ENCODE measurements at places on chromosomes 1 and 21.

DNA sequence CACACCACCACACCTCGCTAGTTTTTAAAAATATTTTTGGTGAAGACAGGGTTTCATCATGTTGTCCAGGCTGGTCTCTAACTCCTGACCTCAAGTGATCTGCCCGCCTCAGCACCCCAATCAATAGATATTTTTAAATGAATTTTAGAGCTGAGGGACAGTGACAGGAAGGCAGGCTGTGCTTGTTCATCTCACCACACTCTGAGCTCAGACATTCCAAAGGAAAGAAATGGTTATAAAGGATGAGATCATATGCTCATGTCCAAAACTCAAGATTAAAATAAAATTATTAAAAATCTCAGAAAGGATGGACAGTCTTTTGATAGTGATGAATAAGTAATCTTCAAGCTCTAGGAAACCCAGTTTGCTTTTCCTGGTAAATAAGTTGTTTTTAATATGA, 40.9 kb downstream of the L1TD1 start:
- no peak for DNase-seq

DNA sequence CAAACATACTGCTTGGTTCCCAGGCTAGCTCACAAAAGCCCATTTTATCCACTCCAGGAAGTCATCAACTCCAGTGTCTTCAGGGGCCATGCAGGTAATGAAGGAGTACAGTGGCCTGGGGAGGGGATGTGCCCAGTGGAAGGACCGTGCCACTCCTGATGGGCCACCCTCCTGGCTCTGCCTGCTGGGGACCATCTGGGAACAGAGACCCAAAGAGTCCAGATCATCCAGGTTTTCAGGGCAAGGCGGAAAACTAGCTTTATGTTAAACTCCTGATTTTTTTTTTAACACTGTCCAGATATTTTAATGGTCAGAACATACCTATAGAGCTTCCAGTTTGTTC, 75.6 kb downstream of the CD46 start:
- DNase-seq: no peak

- no peak for DNase-seq
Observed at GRCh38 chr1:31335007-31335406, 37.9 kb downstream of the FABP3 start.

- no peak for DNase-seq
Observed at GRCh38 chr1:231857609-231858135, 231.1 kb downstream of the DISC1 start.

DNA sequence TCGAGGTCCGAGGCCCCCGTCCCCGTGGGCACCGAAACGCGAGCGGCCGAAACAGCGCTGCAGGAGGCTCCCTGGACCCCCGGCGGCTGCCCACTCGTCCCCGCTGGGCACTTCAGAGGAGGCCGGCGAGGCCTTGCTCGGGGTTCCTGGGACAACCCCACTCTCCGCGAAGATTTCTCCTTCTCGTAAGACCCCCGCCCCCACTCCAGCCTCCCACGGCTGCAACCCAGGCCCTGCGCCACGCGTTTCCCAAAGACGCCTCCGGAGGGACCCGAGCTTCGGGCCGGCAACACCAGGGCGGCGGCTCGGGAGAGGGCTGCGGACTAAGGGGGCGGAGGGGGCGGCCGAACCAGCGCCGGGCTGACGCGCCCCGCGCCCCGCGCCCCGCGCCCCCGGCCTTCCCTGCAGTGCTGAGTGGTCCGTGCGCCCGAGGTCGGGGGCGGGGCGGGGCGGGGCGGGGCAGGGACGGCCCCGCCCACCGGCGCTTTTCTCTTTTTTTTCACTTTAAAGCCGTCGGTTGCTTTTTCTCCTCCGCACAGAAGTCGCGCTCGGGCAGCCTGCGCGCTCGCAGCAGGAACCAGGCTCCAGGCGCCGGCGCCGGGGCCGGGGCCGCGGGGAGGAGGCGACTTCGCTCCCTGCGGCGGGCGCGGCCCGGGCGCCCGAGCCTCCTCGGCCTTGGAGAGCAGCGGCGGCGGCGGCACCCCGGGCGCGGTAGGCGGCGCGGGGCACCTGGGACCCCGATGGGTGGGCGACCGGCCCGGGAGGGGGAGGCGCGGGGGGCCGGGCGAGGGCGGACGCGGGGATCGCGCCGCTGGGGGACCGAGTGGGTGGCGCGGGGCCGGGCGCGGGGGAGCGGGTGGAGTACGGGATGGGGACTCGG, at the start of gene SPSB1:
TSS of gene SPSB1 (plus strand) at position 534 of the 880 bp plus-strand sequence. CDS start 62,998 bp downstream, outside the sequence.
- peak; percentile 16 for DNase-seq

DNA sequence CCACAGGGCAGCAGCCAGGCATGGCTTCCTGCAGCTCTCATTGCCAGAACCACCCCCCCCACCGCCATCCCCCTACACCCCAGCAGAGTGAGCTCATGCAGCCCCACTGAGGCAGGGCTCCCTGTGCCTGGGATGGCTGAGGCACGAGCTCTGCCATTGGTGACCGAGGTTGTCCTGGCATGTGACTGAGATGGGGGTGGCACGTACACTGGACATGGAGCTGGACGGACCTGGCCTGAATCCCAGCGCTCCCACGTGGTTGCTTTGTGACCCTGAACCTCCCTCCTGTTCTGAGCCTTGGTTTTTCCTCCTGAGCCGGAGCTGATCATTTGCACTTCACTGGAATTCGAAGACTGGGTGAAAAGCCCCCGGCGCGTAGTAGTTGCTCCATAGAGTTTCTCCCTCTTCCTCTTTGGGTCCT, 28.3 kb downstream of the ALPL start:
- DNase-seq: no peak

- no peak for DNase-seq
Observed at GRCh38 chr1:4422504-4423289, 231.7 kb upstream of the AJAP1 start.

DNA sequence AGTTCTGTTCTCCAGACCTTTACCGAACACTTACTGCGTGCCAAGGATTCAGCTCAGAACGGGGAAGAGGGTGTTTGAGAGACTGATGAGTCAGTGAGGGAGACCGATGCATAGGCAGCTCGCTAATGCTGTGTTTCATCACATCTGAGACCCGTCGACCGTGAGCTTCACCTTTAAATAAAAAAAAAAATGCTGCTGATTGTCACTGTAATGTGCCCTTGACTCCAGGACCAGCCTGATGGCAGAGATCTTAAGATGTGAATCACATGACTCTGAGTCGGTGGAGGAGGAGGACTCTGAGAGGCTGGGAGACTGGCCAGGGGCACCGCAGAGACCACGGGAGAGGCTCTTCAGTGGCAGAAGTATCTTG, 28.8 kb downstream of the SPSB1 start:
- no peak for DNase-seq

DNA sequence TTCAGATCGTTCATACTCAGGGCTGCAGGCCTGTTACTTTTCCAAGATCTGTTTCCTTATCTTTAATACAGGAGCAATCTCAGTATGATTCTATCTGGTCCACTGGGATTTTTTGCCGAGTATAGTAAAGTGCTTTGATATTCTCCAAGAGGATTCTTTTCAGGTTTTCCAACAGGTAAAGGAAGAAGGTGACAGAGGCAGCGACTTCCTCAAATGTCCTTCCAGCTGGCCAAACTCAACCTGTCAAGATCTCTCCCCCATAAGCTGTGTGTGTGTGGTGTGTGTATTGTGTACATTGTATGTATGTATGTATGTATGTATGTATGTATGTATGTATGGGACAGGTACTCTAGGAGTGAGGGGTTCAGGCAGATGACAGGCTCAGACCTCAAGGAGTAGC, 1.1 kb downstream of the AKR1A1 start:
- no peak for DNase-seq

- no peak for DNase-seq
Observed at GRCh38 chr1:112956544-112957132, 642 bp upstream of the SLC16A1 start.

- no peak for DNase-seq
Observed at GRCh38 chr1:175225805-175226129, 33.2 kb upstream of the KIAA0040 start.

DNA sequence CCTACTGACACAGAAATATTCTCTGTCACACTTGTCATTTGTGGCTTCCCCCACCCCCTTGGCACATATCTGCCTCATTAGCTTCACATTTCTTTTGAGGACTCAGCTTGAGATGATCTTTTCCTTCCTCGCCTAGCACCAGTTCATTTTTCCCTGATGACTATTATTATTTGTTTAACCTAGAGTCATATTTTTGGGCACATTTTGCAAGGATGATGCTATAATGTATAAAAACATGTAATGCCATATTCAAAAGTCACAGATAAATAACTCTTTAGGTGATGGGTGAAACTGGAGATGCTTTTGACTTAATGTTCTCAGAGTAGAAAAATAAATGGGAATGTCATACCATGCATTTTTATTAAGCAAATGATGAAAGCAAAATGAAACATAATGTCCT, 202.7 kb downstream of the BACH1 start:
- DNase-seq: no peak

DNA sequence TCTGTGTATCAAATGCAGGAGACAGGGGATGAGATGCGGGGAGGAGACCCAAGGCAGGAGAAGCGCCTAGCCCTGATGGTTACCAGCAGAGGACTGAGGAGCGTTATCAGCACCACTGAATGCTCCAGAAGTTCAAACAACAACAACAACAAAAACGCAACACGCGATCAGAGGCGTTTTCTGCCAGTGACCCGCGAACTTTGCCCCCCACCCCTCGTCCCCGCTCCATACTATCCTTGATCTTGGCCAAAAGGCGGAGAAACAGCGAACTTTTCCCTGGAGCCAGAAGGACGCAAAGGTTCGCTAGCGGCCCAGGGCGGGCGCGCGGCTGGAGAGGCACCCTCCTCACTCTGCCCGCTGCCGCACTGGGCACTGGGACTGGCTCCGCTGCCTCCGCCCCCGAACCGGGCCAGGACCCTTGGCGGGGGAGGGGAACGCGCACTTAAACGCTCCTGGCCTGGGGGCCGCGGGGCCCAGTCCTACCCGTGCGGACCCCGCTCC, 699 bp downstream of the ECHDC2 start:
- no peak for DNase-seq

DNA sequence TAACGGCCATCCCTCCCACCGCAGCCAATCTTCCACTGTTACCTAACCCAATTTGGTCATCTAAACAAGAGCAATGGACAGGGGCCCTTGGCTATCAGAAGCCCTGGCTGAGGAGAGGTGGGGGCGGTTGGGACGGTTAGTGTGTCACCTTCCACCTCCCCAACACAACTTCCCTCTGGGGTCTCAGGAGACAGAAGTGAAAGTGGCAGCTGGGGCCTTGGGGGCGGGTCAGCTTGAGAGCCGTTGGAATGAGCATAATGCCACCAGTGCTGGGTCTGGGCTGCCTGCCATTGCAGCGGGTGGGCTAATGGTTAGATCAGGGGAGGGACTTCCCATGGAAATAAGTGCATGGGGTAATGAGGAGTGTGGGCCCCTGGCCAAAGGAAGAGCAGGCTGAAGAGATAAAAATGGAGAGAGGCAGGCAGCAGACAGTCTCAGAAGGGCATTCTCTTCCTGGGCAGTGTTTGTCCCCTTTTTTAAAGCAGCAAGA, 7.9 kb downstream of the MEF2D start:
- DNase-seq: no peak

GRCh38 chr1:177219554-177220458, 49.0 kb downstream of the BRINP2 start:
- DNase-seq: no peak

DNA sequence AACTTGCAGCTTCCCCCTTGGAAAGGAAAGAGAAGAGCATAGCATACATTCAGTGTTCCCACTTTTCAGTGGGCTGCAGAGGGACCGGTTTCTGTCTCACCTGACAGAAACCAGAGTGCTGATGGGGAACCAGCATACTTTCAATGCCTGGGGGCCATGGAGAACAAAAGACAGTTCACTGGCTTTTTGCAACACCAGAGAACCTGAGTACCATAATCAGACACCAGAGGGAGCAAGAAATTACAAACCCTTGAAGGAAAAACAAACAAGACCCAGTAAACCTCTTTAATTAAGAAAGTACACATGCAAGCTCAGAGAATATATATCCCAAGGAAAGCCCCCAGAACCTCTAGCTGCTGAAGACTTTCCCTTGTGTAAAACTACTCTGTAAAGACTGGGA, 51.1 kb downstream of the CSMD2 start:
- DNase-seq: no peak

DNA sequence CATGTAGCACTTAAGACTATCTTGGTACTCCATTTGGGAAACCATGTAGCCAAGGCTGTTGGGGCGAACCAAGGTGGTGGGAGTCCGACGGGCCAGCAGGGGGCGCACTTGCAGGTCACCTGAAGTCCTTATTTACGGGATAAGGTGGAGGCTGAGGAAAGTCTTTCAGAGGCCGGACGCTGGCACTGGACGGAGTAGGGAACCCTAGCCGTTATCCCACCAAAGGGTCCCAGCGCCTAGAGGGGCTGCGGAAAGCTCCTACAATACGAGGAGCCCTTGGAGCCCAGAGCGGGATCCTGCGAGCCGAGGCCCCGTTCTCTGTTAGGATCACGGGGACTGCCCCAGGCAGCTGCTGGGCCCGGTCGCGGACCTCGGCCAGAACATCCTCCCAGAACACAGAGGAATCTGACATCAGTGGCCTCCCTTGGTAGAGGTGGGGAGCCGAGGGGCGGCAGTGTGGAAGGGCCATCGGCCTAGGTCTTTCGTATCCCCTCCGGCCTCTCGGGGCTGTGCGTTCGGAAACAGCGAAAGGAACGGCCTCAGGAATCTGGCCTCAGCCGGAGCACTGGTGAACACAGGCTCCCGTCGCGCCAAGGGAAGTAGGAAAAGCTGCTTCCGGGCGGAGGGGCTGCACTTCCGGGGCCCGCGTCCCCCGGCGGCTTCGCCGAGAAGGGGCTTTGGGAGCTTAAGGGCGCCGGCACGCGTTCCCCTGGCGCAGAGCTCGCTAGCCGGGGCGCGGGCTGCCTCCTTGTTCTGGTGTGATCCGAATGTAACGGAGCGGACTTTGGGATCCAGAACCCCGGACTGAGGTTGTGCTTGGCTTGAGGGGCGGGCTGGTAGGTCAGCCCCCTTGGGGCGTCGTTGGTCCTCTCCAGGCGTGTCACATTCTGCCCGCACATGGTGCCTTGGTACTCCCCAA, 29.9 kb upstream of the RPTN start:
- peak; percentile 75 for DNase-seq

DNA sequence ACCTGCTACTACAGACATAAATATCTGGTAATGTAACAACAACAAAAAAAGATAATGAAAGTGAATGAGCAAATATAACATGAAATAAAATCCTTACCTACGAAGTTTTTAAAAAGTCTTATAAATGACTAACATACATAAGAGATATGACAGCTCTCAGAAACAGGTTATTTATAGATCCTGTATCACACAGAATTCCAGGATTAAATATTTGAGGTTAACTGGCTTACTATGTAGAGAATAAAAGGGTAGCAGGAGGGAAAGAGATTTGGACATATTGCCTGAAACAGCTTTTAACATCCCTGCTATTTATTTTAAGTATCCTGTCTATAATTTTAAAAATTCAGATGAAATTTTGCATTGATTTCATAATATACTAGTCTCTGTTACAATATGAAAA, 16.3 kb downstream of the MYSM1 start:
- DNase-seq: no peak

GRCh38 chr1:15075817-15076216, 77.7 kb upstream of the TMEM51 start:
- no peak for DNase-seq
